ENCODE measurements at places on chromosomes 7 and 10. TPM values are rescaled to one million over a fixed set of nuclear protein-coding genes. Genes with fewer than 3 reads are reported as not detected.

DNA sequence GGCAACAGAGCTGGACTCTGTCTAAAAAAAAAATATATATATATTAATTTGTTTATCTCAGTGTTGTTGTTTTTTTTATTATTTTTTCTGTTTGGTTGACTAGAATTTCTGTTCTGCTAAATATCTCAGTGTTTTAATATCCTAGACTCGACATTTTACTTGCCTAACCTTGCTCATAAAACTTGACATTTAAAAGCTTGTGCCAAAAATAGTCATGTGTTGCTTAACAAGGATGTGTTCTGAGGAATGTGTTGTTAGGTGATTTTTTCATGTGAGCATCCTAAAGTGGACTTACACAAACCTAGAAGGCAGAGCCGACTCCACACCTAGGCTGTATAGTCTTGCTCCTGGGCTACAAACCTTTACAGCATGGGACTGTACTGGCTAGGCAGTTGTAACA is 23.1 kb downstream of the NRBF2 start:
- no peak for DNase-seq

GRCh38 chr7:91993976-91994375 is 53.3 kb downstream of the AKAP9 start:
- no peak for DNase-seq

GRCh38 chr10:86830043-86830591 is 73.7 kb downstream of the BMPR1A start:
- no peak for DNase-seq

DNA sequence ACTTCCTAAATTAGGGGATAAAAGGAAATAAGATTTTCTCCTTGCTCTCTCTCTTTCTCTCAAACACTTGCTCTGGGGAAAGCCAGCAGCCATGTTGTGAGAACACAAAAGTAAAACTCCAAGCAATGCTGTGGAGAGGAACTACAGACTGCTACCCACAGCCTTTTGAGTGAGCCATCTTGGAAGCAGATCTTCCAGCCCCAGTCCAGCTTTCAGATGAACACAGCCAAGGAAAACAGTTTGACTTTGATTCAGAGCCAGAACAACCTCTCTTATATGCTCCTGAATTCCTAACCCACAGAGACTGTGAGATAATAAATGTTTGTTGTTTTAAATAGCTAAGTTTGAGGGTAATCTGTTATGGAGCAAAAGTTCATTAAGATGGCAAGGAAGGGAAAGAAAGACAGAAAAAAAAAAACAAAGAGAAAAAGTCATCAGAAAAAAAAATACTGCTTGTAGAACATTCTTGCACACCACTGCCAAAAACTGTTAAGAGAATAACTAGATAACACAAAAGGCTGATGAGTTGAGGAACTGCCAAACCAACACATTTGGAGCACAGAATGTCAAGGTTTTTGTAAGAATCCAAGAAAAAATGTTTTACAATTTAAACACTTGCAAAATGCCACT is 20.9 kb upstream of the PRKAR2B start:
- no peak for DNase-seq

DNA sequence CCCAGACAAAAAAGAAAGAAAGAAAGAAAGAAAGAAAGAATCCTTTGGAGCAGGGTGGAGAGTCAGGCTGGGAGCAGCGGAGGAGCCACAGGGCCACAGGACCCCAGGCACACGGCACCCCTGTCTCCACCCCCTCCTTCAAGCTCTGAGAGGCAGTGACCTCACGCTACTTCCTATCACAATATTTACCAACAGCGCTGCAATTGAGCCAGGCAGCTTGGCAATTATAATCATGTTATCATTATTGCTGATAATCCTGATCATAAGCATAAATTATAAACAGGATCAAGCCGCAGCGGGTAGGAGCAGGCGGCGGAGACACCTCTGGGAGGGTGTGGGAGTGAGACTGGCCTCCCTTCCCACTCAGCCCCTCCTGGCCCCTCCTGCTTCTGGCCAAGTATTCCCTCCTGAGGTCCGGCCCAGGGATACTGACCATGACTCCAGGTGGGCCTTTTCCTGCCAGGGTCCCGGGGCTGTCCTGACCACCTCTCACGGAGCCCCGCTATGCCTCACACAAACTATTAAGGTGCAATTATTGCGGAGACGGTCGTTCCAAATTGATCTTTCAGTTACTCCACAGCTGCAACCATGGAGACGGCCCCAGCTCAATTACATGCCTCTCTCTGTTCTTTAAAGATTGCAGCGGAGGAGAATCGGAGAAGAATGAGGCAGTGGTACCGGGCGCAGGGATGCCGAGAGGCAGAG is 10.0 kb upstream of the GTF2IRD1 start:
- no peak for DNase-seq

GRCh38 chr7:67809586-67809985 is 813.0 kb downstream of the TYW1 start:
- DNase-seq, result no peak

The KCND2 gene
- not detected for polyA plus RNA-seq

The GIMAP7 gene
- polyA plus RNA-seq, result not detected

The SLC25A28 gene
- 31.9 TPM for polyA plus RNA-seq

The KIF11 gene
- polyA plus RNA-seq, result 9.4 TPM
